Right renal cortex interstitium (tissue), 3 donors: ENCODE measurements at places on chromosomes 4 and X. TPM values are rescaled to one million over a fixed set of nuclear protein-coding genes. Genes with fewer than 3 reads are reported as not detected.

The CXCL3 gene
- polyA plus RNA-seq: 0.33 TPM

The AFP gene
- polyA plus RNA-seq: 1,062 TPM

The FAM9B gene
- polyA plus RNA-seq: 0.17 TPM

The TMEM31 gene
- 1.1 TPM for polyA plus RNA-seq
